HT-29 (cell line): ENCODE measurements at places on chromosomes 5 and 9.
A peak's percentile ranks its signal among the peaks of the same experiment; 100 is the strongest.

DNA sequence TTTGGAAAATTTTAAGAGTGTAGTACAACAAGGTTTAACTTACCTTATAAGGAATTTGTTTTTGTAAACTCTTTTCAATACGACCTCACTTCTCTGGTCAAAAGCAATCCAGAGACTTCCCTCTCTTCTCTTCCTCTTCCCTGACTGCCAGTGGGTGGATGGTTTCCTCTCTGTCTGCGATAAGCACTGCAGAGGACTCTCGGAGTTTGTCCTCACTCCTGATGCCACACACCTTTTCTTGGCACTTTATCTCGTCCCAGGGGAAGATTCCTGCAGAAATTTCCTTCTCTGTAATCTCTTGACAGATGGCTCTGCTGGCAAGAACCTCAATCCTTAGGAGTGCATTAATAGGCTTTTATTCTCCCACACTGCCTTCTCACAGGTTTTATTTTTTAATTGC lies 641.6 kb downstream of the NR2F1-AS1 start:
- peak; percentile 39 for DNase-seq

DNA sequence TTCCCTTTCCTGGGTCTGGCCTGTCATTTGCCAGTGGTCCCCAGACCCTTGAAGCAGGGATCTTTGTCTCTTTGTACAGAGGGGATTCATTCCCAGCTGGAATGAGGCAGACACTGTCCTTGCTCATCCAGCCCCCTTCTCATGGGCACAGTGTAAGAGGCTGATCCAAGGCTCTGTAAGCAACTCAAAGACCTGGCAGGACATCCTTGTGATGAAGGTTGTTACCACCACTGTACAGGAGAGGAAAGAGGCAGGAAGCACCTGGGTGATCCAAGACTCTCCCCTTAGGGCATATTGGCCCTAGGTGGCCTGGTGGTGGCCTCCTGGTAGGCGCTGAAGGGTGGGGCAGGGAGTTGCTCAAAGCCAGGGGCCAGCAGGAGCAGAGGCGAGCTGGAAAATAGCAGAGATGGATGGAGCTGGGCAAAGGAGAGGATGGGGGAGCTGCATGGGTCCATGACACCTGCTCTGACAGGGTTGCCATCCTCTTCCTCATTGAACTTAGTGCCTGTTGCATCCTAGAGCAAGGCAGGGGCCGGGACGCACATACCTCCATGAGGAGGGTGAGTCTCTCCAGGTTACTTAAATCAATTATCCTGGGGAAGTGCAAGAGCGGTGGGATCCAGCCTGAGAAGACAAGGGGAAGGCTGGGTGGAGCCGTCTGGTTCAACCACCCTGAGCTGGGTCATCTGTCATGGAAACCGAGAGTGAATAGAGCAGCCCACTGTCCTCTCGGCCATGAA lies 9.8 kb upstream of the GADD45G start:
- DNase-seq: no peak

DNA sequence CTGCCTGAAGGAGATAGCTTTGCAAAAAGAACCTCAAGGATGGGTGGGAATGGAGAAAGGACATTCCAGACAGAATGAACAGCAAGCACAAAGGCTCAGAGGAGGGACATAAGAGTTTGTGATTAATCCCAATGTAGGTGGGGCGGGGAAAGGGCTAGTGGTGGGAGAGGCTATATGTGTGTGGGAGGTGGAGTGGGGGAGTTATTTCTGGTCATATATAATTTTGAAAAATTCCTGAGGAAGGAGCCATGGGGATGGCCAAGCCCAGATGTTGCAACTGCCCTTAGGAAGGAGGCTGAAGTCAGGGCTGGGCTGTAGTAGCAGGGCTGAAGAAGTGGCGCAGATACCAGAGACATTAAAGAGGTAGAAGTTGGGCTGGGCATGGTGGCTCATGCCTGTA lies 13.4 kb upstream of the CCL27 start:
- DNase-seq: no peak

DNA sequence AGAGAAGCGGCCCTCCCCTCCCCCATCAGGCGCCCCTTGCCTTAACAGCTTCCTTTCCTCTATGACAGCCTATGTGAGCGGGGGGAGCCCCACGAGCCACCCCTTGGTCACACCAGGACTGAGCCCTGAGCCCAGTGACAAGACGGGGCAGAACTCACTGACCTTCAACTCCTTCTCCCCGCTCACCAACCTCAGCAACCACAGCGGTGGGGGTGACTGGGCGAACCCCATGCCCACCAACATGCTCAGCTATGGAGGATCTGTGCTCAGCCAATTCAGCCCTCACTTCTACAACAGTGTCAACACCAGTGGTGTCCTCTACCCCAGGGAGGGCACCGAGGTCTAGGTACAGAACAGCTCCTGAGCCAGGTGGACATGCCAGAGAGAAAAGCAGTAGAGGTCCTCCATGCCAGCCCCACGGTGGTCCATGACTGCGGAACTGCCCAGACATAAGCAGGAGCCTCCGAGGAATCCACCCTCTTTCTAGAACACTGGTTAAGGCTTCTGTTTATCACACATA lies 2.6 kb downstream of the FOXI1 start:
- DNase-seq: no peak

DNA sequence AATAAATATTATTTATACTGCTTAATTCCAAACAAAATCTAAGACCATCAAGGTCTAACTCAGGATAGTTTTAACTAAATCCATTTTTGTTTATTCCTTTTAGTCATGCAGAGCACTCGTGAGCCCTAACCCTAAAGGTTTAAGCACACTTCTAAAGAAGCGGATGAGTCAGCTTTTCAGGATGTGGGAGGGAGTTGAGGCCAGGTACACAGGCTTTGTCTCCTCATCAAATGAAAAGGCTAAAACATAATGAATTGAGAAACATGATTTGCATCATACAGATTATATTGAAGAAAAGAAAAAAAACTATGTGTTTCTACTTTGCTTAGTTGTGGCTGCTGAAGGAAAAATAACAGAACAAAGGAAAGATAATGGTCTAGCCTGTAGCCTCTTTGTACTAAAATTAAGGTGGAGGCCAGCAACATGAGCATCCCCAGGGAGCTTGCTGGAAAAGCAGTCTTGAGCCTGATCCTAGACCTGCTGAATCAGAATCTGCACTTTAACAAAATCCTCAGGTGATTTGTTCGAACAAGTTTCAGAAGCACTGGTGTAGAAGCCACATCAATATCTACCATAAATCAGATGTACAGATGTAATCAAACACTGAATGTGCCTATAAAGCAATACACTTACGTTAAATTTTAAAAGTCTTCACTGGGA lies 21.1 kb upstream of the ISCA1 start:
- DNase-seq: no peak

DNA sequence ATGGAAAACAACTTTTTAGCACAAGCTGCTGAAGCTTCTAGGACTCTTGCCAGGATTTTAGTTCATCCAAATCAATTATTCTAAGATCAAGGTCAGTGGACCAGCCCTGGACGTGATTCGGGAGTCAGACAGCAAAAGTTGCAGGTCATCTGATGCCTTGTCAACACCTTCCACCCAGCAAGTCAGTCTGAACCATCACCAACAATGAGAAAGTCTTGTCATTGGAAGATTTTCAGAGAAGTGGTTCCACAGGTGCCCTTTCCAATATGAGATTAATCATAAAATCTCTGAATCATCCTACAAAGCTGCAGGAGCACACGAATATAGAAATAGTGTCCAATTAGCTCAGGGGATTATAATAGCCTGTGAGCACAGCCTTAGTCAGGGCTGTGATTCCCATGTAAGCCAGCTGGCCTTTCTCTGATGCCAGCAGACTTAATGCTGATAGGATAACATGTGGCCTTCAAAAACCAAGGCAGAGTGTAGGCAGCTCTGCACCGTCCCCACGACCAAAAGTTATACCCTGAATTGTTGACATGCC lies 445.0 kb upstream of the TRPC7 start:
- no peak for DNase-seq

DNA sequence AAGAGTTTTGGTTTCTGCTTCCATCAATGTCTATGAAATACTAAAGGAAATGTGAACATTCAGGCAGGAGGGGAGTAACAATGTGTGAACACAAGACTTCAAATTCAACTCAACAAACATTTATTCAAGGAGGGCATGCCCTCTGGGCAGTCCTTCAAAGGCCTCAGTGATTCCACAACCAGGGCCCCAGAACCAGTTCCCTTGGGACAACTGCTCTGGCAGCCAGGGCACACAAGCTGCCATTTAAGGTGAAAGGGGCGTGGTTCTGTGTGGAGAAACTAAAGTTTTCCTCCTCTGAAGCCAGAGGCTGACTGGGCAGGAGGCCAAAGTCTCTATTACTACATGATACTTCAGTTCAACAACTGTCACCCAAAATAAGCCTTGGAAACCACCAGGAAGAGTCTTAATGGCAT lies 3.2 kb downstream of the RBM18 start:
- DNase-seq: no peak

DNA sequence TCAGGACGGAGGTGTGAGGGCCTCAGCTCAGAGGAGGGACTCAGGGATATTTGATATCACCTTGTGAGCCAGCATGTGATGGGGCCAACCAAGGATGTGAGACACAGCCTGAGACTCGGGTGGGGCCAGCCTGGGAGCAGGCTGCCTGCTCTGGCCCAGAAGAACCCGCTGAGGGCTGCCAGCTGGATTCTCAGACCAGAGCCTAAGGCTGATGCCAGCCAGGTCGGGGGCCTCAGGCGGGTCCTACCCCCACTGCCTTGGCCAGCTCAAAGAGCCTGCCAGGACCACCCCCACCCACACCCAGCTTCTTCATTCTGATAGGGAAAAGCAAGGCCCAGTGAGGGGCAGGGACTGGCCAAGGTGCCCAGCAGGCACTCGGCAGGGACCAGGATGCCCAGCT lies 20.3 kb upstream of the DUSP1 start:
- no peak for DNase-seq

DNA sequence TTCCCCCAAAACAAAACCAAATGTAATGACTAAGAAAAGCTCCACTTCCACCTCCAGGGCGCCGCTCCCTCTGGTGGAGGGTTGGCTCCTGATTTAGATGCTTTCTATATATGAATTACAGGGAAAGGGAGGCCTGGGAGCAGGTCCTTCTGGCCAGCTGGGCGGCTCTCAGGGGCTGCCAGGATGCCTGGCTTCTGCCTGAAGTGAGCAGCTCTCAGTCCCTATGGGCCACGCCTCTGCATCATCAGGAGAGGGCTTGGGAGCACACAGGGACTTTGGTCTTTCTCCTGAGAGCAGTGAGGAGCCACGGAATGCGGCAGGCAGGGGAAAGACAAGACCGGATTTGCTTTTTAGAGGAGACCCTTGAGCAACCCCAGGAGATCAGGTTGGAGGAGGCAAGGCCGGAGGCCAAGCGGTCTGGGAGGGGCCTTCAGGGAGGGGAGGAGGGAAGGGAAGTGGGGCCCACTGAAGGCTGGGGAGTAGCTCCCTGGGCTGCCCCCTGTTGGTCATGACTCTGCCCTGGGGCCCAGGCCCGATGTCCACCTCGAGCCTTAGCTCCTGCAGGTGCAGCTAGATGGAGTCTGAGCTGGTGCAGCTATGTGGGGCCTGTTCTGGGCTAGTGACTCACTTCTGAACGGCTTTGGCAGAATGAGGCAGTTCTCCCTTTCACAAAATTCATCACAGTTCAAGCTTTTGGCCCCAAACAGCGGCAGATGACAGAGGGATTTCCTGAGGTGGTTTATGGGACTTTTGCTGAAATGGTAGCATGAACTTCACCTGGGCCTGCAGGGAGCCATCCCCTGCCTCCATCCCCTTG lies 11.3 kb upstream of the GRHPR start:
- DNase-seq: no peak

DNA sequence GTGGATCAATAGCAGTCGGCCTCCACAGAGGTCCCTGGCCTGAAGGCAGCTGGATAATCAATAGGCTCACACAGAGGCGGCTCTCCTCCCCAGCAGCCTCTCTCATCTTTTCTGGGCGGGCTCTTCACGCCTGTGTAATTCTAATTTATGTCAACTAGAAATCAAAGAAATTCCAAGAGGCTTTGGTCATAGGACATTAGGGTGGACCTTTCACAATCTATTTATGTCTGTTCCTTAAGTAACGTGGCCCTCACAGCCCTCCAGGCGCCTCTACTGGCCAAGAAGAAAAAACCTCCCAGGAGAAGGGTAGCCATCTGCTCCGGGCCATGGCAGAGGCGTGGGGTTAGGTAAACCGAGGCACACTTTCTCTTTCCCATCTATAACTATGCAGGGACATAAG lies 205.1 kb upstream of the EFNA5 start:
- DNase-seq: no peak

DNA sequence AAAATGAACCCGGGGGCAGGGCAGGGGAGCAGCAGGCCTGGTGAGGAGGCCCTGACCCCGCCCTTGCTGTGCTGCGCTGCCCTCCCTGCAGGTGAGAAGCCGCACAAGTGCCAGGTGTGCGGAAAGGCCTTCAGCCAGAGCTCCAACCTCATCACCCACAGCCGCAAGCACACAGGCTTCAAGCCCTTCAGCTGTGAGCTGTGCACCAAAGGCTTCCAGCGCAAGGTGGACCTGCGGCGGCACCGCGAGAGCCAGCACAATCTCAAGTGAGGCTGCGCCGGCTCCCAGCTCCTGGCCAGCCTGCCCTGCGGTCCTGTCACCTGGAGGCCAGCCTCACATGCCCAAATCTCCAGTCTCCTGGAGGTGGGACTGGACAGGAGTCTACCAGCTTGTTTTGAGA lies 12.3 kb downstream of the GFI1B start:
- DNase-seq: no peak

GRCh38 chr9:69421908-69422801 lies 97.1 kb downstream of the ENTREP1 start:
- DNase-seq: peak; percentile 84

- DNase-seq: no peak
Measured at GRCh38 chr9:115850548-115851304, 302.9 kb upstream of the PAPPA start.

DNA sequence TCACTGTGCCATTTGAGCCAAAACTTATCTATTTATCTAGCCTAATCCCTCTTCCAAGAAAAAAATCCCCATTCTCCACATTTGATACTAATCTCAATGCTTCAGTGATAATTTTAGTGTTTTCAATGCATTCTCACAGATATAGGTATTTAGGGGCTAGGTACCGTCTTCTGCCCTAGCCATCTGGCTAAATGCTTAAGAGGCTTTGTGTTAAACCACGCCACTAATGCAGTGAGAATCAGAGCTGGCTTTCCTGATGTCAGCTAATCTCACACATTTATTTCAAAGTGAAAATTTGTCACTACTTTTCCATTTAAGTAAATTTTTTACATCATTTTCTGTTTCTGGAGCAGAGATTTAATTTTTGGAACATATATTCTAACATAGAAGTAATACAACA lies 479.7 kb downstream of the MAN2A1 start:
- DNase-seq: no peak

- DNase-seq: no peak
Measured at GRCh38 chr5:17666726-17667235, 32.5 kb downstream of the TAF11L14 start.
